ENCODE measurements at places on chromosomes 2 and 18.

DNA sequence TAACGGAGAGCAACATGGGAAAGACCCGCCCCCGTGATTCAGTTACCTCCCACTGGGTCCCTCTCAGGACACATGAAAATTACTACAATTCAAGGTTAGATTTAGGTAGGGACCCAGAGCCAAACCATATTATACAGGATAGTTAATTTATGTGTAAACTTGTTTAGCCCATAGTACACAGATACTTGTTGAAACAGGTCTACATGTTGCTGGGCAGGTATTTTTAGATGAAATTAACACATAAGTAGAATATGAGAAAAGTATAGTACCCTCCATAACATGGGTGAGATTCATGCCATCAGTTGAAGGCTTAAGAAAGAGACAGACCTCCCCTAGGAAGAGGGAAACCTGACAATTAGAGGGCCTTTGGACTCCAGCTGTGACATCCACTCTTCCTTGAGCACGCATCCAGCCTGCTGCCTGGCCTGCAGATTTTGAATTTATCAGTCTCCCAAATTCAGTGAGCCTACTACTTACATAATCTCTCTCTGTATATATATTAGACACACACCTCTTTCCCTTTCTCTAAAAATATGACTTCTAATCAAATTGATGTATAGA is 463.5 kb upstream of the NETO1 start:
- no peak for DNase-seq

DNA sequence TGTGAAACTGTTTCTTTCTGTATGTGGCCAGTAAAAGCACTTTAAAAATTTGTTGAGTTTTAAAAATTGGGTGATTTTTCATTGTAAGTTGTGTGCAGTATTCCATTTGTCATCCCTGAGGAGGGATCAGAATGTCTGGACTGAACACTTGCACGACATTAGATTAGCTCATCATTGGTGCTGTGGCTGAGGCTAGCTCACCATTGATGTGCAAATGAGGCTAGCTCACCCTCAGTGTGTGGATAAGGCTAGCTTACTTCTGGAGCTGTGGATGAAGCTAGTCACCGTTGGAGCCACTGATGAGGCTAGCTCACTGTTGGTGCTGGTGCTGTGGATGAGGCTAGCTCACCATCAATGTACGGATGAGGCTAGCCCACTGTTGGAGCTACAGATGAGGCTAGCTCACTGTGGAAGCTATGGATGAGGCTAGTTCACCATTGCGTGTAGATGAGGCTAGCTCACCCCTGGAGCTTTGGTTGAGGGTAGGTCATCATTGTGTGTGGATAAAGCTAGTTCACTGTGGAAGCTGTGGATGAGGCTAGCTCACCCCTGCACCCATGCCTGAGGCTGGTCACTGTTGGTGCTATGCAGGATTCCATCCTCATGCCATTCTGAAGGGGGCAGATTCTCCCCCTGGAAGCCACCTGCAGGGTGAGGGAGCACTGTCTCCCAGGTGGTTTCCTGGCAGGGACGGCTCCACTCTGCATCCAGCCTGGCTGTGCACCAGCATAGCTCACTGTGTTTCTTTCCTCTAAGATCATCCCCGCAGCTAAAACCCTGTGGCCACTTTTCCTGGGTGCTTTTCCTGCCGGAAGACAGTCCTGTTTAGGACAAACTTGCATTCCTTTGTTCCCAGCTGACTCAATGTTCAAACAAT is 101.1 kb downstream of the TWIST2 start:
- DNase-seq = no peak

GRCh38 chr2:155690785-155691184 is 641.7 kb downstream of the NR4A2 start:
- DNase-seq = no peak

DNA sequence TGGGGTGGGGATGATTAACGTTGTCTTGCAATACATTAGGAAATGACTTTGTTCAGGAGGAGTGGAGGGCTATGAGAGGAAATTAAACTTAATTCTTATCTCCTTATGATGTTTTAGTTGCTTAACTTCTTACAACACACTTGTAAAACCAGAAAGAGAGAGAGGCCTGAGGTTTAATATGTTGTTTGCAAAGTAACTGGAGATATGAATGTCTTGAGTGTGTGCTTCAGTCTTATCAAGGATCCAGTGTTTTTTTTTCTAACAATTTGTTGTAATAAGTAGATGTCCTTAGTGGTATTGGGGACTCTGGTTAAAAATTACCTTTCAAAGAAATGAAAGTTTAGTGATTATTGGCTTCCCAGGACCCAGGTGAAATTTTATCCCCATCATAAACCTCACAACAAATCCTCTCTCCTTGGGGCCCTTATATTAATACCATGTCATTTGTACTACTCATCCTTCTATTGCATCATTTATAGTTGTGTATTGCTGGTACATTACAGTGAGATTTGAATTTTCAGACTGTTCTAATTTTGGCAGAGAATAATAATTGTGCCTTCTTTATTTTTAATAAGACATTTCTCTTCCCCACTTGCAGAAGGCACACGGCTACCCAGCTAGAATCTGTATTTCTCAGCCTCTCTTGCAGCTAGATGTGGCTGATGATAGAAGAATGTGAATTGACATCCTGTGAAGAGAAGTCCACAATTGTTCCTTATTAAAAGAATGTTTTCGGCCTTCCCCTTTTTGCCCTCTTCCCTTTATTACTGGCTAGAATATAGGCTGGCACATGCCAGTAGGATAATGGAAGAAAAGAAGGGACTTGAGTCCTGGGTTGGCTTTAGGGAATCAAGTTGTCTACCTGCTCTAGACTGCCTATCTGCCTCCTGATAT is 91.9 kb upstream of the CXCR4 start:
- DNase-seq = no peak

GRCh38 chr2:109614715-109615636 is 812 bp downstream of the SOWAHC start:
- DNase-seq = no peak

DNA sequence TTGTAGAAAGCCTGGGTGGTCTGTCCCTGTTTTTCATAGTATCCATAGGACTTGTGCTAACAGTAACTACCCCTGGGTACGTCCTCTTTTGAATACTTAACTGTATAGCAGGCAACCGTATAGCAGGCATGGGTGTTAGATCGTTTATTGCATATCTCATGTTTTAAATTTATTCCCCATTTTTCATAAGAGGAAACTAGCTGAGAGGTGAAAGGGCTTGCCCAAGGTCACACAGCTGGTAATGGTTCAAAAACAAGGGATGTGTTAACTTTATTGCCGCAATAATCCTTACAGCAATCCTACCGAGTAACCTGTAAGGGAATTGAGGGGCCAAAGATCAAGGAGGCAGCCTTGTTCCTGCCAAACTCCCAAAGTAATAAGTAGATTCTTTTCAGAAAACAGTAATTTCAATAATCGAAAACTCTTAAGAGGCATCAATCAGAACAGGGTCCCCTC is 990 bp upstream of the MGAT4A start:
- DNase-seq = no peak
